ENCODE measurements at places on chromosomes 4 and X.

DNA sequence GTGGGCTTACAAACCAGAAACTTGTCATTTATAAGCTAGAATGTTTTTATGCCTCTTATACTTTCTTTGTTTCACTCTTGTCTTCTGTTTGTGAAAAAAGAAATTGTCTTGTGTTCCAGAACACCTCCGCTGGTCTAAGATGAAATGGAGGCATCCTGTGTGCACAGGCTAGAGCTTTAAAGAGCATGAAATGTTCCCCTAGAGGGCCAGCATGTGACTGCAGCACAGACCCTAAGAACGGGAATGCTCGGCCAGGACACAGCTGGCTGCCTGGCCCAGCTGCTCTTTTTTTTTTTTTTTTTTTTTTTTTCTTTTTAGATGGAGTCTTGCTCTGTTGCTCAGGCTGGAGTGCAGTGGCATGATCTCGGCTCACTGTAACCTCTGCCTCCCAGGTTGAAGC lies 33.6 kb downstream of the SETD7 start:
- no peak for DNase-seq

- DNase-seq, result peak; percentile 26
Observed at GRCh38 chrX:23844502-23845138, 61.6 kb downstream of the SAT1 start.

DNA sequence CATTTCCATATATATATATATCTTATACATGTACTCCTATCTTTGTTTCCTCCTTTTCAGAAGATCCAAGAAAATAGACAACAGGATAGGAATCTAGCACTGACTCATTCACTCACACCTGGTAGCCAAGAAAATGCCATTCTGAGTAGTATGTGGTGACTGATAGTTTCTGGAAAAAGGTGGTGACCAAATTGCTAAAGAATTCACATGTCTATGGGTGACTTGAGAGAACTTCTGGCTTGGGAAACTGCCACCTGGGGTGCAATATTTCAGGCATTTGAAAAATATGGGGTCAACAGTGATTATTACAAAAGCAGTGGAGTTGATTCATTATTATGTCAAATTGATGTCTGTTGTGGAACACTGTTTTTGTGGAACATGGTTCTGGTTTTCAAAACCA lies 605.1 kb downstream of the PCDH18 start:
- DNase-seq, result peak; percentile 53

DNA sequence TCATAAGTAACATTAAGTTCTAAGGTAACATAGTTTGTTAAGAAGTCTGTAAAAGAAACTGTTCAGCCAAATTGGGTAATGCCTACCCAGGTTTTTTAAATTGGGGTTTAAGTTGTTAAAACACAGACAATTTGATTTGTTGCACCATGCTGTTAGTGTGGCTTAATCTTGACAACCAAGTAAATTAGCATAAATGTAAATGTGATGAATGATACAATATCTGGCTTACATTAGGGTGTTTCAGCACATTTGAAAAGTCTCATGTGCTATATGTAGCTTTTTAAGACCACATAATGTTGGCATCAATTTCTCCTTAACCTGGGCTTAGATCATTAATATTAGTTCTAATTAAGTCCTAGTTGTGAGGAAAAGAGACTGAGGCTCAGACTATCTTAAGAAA lies 72.4 kb upstream of the SMARCA5 start:
- DNase-seq, result no peak

GRCh38 chr4:3226944-3227343 lies 22.0 kb upstream of the MSANTD1 start:
- DNase-seq, result no peak

- DNase-seq, result peak; percentile 34
Observed at GRCh38 chr4:18020145-18020670, 1.3 kb downstream of the LCORL start.

GRCh38 chrX:96957718-96958117 lies 74.0 kb downstream of the RPA4 start:
- no peak for DNase-seq

GRCh38 chrX:51834076-51834475 lies 59.3 kb upstream of the MAGED1 start:
- no peak for DNase-seq

DNA sequence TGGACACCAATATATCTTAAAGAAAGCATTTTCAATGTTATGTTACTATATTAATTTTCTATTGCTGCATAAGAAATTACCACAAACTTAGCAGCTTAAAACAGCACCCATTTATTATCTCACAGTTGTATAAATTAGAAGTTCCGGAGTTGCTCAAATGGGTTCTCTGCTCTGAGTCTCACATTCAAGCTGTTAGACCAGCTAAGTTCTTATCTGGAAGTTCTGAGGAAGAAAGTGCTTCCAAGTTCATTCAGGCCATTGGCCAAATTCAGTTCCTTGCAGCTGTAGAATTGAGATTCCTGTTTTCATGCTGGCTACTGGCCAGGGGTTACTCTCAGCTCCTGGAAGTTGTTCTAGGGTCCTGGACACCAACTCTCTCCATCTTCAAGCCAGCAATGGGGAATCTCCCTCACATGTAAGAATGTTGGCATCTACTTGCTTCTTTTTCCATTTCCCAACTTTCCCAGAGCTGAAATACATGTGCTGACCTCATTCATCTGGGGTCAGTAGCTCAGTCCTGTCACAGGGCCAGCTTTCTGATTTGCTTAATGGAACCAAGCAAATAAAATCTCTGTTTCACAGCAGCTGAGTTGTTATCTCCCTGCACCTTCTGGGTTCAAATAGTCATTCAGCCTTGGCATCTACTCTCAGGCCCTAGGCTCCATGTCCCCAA lies 99.6 kb upstream of the INTU start:
- peak; percentile 57 for DNase-seq

DNA sequence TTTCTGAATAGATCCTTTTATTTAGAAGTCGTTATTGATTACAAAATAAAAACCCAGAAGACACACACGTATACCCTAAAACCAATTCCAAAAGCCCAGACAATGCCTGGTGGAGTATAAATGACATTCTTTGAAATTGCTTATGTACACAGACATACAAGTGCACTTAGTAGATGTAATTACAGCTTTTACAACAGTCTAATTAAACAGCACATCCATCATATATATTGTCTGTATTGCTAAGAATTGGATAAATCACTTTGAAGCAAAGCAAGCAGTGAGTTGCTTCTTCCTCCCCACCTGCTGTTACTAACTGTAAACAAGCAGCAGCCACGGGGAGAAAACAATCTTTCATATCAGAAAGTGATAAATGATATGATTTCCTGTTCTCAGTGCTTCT lies 645.7 kb downstream of the TLL1 start:
- no peak for DNase-seq

- DNase-seq, result peak; percentile 21
Observed at GRCh38 chrX:69493193-69493592, 10.9 kb upstream of the NALF2 start.

DNA sequence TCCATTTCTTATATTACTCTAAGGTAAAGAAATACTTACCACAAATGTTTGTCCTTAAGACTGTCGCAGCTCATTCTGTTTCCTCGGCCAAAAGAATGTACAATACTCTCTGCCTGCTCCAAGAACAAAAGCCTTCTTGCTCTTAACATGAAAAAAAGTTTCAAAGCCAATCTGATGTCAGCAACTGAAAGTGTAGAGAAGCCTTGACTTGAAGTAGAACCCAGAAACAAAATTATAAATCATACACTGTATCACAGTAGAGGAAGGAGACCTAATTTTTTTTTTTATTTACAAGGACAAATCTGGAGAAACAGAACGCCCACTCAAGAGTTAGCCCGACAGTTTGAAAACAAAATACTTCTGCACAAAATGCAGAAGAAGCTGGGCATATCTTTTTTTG lies at the start of gene MCF2:
TSS of gene MCF2 (minus strand) at position 101 of the 400 bp plus-strand sequence. CDS start 56,423 bp downstream, outside the sequence.
- no peak for DNase-seq

GRCh38 chrX:41329101-41329500 lies 4.9 kb upstream of the DDX3X start:
- no peak for DNase-seq

GRCh38 chrX:17944833-17945497 lies 83.9 kb upstream of the RAI2 start:
- no peak for DNase-seq

GRCh38 chr4:9927341-9928007 lies 93.8 kb downstream of the SLC2A9 start:
- DNase-seq, result no peak

GRCh38 chr4:176875446-176875930 lies 82.8 kb upstream of the VEGFC start:
- DNase-seq, result no peak

DNA sequence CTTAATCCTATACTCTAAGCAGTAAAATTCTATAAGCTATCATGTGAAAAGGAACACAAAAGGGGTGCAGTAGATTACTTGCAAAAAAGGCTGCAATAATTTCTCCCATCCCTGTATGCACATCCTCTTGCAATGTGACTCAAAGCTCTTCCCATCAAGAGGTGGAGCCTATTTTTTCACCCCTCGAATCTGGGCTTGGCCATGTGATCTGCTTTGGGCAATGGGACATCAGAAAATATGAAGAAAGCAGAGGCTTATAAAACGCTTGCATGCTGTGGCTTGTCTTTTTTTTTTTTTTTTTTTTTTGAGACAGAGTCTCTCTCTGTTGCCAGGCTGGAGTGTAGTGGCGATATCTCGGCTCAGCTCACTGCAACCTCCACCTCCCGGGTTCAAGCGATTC lies 33.0 kb downstream of the GEMIN8 start:
- no peak for DNase-seq

Measured in fibroblast of pulmonary artery (primary cell).